ENCODE measurements at places on chromosomes 11 and 22.
A peak's percentile ranks its signal among the peaks of the same experiment; 100 is the strongest.

- no peak for DNase-seq
Measured at GRCh38 chr11:73645972-73646631, at the start of gene PLEKHB1. Gene PLEKHB1, plus strand, starts transcription at chr11:73646581. Its CDS starts 28 bp downstream, at chr11:73646609.

- DNase-seq = no peak
Measured at GRCh38 chr22:37529652-37530345, 10.6 kb upstream of the CARD10 start.

GRCh38 chr11:92558323-92558722 is 333.7 kb downstream of the FAT3 start:
- no peak for DNase-seq

GRCh38 chr11:112129656-112130055 is 34.2 kb downstream of the IL18 start:
- no peak for DNase-seq

- DNase-seq = peak; percentile 67
Measured at GRCh38 chr22:35376728-35377472, 4.0 kb upstream of the HMOX1 start.

GRCh38 chr11:106277484-106277883 is 200.0 kb downstream of the AASDHPPT start:
- DNase-seq = no peak

DNA sequence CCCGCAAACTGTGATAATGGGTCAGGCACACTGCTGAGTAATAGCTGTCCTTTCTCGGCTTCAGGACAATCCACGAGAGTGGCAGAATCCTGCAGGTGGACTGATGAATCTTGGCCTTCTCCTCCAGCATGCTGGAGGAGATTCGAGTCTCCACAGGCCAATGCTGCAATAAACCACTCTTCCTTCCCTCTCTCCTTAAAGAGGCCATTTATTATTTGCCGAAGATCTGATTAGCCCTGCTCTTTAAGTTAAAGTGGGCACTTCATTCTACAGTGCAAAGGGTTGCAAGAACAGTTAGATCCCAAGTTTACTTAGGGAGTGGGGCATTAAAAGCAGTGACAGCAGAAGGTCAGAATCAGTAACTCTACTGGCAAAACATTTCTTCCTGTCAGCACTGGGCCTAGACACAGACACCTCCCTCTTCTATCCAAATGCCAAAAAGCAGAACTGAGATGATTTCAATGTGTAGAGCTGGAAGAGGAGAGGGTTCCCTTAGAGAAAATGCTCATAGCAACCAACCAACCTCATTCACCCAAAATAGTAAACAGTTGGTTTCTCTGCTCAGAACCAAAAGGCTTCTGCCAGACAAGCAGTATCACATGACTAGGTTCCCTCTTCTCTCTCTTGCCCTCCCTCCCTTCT is 121.7 kb downstream of the SGSM3 start:
- DNase-seq = peak; percentile 55

DNA sequence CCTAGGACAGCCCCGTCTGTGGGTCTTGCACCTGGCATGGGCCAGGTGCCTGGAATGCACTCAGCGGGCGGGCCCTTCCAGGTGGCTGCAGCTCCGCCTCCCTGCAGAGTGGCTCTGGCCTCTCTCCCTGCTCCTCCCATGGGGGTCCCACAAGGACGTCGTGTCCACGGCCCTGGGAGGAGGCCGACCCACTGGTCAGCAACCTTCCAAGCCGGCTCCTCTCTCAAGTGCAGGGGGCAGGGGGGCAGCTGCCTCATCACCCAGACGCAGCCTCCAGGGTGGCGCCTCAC is 41.9 kb downstream of the CERK start:
- no peak for DNase-seq

DNA sequence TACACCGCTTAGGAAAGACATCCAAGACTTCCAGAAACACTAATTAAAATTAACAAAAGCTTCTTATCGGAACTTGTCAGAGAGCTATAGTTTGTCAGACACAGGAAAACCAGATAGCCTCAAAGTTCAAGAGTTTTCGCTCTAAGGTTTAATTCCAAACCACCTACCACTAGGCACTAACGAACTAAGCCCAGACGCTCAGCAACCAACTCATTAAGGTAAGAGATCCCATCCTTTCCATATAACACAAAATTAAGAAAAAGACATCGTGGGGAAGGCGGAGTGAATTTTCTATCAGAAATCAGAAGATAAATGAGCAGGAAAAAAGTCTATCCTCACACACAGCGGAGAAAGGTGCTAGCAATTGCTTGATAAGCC is 382 bp downstream of the IMMP1L start:
- no peak for DNase-seq

- DNase-seq = no peak
Measured at GRCh38 chr11:66268952-66269905, 790 bp downstream of the RAB1B start.

DNA sequence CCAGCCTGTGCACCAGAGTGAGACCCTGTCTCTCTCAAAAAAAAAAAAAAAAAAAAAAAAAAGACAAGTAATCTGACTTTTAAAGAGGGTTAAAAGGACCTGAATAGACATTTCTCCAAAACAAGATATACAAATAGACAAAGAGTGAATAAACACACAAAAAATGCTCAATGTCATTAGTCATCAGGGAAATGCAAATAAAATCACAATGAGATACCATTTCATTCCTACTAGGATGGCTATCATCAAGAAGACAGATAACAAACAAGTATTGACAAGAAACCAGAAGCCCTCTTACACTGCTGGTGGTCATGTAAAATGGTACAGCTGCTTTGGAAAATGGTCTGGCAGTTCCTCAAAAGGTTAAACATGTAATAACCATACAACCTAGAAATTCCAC is 4.1 kb downstream of the RIC3 start:
- DNase-seq = no peak

DNA sequence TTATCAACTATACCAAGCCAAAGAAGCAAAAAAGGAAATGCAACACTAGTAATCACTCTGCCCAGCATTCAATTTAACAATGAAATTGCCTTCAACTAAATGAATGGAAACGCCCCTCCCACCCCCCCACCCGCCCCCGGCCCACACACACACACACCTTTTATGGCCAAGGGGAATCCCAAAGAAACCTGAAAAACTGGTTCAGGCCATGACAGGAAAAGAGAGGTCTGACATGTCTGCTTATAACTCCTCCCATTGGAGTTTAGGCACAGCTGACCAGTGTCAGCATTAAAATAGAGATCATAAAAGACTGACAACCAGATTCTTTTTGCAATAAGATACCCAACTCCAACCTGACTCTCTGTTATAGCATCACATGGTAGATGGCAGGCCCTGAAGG is 42.6 kb downstream of the ACER3 start:
- no peak for DNase-seq

DNA sequence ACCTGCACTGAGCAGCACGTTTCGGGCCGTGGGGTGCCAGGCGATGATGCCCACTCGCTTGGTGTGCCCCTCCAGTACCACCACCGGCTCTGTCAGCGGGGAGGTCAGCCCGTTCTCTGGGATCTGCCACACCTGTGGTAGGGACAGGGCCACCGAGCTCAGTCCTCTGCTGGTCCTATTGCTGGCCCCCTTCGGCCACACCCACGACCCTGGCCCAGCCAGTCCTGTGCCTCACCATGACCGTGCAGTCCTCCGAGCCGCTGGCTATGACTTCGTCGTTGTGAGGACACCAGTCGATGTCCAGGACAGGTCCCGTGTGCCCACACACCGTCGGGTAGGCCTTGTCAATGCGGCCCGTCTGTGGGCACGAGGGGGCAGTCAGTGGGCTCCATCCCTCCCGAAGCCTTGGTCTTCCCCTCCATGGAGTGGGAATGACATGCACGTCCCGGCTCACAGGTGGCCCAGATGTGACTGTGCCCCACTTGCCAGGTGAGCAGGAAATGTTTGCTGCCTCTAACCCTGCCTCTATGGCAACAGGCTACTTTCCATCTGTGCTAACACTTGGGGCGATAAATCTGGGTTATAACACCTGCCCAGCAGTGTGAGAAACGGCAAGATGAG is 1.4 kb downstream of the CORO1B start:
- DNase-seq = no peak

DNA sequence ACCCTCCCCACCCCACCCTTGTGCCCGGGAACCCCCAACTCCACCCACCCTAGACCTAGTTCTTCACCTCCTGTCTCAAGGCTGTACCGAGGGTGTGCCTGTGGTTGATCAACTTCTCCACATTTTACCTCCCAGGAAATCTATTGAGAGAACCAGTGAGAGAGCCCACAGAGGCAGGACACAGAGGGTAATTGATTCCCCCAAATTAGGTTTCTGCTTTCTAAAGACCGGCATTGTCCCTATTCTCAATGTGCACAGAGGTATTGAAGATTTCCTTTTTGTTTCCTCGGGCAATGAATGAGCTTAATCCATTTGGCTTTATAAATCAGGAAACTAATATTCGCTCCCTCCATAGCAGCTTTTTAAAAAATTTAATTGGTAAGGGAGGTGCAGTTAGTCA is 6.0 kb upstream of the LMO1 start:
- no peak for DNase-seq

DNA sequence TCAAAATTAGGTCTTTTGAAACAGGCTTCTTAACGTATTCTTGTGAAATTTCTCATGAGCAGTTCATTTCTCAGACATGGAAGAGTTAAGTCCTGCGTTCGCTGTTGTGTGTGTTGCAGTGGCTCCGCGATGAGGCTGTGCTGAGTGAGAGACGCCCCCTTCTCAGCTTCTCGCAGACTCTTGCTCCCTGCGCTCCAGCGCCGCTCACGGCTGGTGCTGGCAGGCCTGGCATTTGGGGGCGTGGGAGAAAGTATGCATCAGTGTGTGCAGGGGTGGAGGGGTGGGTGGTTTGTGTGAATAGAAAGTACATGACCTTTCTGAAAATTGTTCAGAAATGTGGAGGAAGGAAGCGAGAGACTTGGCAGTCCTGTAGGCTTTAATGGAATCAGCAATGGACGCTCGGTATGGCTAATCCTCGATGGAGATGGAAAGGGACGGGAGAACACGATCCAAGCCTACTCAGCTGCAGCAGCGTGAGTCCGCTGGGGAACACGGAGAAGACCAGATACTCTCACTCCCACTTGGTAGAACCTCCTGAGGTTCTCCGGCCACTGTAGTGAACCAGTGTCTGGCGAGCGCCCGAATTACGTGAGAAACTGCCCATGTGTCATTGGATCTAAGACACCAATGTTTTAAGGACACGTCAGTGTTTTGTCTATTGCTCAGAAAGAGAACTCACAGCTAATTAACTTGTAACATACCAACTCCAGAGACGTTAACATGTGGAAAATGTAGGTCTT is 5.9 kb downstream of the TAB1 start:
- no peak for DNase-seq

- DNase-seq = no peak
Measured at GRCh38 chr11:57155400-57155799, 26.4 kb upstream of the LRRC55 start.

DNA sequence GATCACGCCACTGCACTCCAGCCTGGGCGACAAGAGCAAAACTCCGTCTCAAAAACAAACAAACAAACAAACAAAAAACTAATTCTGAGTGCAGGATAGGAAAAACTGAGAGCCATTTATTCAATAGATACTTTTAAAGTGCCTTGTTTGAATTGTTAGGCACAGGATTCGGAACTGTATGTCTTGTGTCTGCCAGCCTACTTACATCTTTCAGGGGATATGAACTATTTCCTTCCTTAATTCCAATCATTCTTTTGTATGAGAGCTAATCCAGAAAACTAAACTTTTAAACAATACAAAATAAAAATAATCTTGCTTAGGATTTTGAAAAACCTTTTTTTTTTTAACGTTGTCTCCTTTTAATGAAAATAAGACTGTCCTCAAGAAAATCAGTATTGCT is 12.6 kb downstream of the UVRAG start:
- DNase-seq = no peak

- DNase-seq = no peak
Measured at GRCh38 chr11:73342633-73343032, 33.6 kb upstream of the RELT start.

- DNase-seq = no peak
Measured at GRCh38 chr11:13745165-13745564, 76.7 kb downstream of the FAR1 start.

- DNase-seq = no peak
Measured at GRCh38 chr11:1422481-1422880, 32.7 kb downstream of the BRSK2 start.

DNA sequence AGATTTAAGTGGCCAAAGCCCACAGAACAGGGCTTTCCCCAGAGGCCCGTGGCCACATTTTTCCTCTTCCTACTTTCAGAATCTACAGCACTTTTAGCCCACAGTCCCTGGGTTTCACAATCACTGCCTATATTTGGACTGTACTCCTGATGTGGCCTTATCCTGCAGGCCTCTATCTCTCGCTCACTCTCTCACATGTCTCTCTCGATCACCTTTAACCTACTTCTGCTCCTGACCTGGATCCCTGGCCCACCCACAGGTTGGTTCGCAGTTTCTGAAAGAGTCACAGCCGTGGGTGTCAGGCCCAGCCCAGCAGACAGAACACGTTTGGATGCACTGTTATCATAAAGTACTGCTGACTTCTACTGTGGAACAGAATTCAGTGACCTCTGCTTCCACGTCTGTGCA is 55.5 kb downstream of the LARGE1 start:
- no peak for DNase-seq

- DNase-seq = no peak
Measured at GRCh38 chr22:50490531-50491308, 4.1 kb downstream of the MIOX start.

GRCh38 chr11:123193742-123194141 is 1.3 kb downstream of the CLMP start:
- DNase-seq = no peak

DNA sequence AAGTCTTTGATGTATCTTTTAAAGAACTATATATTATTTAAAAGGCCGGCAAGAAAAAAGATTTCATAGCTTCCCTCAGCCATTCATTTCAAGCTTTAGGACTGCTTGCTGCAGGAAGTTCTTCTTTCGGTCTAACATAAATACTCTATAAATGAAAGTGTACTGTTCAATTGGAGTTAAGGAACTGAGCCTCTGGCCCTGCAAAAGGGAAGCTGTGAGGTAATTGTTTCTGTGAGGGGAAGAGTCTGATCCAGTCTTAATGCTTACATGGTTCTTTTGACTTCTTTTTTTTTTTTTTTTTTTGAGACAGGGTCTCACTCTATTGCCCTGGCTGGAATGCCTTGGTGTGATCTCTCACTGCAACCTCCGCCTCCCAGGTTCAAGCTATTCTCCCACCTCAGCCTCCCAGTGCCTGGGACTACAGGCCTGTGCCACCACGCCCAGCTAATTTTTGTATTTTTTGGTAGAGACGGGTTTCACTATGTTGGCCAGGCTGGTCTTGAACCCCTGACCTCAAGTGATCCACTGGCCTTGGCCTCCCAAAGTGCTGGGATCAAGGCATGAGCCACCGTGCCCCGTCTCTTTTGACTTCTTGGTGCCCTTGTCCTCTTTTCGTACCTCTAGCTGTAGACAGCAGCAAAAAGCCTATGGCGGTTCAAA is 4.7 kb upstream of the TRIM29 start:
- no peak for DNase-seq

- no peak for DNase-seq
Measured at GRCh38 chr11:130208241-130209127, 48.9 kb downstream of the ST14 start.

- no peak for DNase-seq
Measured at GRCh38 chr11:116563028-116563711, 209.6 kb downstream of the BUD13 start.

GRCh38 chr22:22836635-22837034 is 51.0 kb upstream of the IGLL5 start:
- no peak for DNase-seq

GRCh38 chr11:64296830-64297698 is 3.1 kb upstream of the CATSPERZ start:
- no peak for DNase-seq

- DNase-seq = no peak
Measured at GRCh38 chr11:12164061-12165014, 53.9 kb downstream of the MICAL2 start.

- DNase-seq = no peak
Measured at GRCh38 chr11:6664551-6664950, 8.9 kb upstream of the DCHS1 start.

GRCh38 chr11:3622521-3622920 is 19.3 kb downstream of the ART5 start:
- no peak for DNase-seq
